ENCODE measurements at places on chromosomes 6 and 20.

GRCh38 chr6:92352130-92352529 lies 1067.2 kb downstream of the EPHA7 start:
- DNase-seq, result no peak

DNA sequence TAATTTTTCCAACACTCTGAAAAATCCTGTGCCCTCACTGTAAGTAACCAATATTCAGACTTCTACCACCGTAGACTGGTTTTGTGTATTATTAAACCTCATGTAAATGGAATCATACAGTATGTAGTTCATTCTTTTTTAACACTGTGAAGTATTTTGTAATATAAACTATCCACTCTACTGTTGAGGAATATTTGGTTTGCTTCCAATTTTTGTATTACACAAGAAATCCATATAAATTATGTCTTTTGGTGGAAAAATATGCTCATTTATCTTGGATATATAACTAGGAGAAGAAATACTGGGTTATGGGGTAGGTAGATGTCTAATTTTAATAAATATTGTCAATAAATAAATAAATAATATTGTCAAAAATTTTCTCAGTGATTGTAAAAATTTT lies 116.8 kb downstream of the CHD6 start:
- DNase-seq, result no peak

DNA sequence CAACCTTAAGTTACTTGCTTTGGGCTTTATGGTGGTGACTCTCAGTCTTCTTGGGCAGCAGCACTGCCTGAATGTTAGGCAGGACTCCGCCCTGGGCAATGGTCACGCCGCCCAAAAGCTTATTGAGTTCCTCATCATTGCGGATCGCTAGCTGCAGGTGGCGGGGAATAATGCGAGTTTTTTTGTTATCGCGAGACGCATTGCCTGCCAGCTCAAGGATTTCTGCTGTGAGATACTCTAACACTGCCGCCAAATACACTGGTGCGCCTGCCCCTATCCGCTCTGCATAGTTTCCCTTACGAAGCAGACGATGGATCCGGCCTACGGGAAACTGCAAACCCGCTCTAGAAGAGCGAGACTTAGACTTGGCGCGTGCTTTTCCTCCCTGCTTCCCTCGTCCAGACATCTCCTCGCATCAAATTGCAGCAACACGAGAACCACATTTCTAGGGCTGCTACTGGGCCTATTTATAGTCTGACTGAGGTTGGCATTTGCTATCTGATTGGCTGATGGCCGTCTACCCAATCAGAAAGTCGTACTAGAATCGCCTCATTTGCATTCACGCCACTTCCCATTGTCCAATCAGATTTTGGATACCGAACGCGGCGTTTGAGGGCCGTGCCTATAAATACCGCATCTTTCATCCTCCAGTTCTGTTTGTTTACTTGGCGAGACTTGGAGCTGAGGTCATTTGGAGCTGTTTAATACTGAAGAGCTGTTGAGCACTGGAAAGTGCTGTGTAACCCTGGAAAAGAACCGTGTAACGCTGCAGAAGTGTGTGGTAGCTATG lies 28.2 kb upstream of the SLC17A4 start:
- no peak for DNase-seq

GRCh38 chr6:44003345-44004061 lies 123.7 kb downstream of the MRPL14 start:
- no peak for DNase-seq

Data from CD4-positive, alpha-beta T cell (primary cell).